ENCODE measurements at places on chromosomes 13 and 19. TPM values are rescaled to one million over a fixed set of nuclear protein-coding genes. Genes with fewer than 3 reads are reported as not detected.

DNA sequence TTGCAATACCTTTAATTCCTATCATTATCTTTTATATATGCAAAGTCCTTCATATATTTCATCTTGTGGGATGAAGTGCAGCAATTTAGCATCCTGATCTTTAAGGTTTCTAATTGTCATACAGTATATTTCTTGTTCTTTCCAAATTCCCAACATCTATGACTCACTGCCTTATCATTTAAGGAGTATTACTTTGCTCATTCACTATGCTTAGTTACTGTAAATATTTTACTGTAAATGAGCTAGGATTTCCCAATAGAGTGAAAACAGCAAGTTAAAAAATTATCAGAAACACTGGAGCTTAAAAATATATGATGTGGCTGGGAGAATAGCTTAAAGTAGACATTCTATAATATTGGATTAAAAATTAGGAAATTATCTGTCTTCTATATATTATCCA lies 69.9 kb downstream of the SLITRK6 start:
- DNase-seq = no peak

DNA sequence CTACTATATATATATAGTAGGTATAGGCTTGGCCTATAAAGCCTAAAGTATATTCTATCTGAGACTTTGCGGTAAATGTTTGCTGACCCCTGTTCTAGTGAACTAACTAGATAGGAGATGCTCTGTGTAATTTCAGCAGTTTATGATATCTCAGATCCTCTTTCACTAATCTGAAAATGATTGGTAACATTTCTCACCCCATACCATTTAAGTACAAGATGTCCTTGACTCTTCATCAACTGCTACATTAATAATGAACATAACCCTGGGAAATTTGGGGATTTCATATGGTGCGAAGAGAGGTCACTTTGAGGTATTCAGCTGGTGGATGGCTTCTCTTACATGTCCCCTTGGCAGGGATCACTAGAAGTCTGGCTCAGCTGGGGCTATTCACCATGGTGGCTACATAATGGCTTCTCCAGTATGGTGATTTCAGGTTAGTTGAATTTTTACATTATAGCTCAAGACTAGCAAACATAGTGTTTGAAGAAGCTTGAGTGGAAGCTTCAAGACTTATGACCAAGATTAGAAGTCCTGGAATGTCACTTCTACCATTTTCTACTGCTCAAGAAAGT lies 103.6 kb upstream of the MYCBP2 start:
- DNase-seq = no peak

GRCh38 chr13:56201834-56202233 lies 938.9 kb upstream of the PRR20A start:
- no peak for DNase-seq

DNA sequence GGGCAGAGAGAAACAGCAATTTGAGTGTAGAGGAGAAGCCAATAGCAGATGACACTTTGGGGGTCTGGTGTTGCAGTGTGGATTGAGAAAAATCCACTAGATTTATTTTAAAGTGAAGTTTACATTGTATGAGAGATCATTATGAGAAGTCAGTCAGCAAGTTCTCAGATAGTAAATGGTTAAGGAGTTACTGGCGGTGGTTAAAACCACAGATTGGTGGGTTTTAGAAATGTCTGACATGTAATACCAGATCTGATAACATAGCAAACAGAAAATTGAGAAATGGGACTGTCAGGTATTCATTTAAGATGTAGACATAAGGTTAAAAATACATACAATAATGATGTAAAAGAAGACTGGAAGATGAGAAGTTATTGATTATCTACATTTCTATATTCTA lies 7.2 kb downstream of the ABHD13 start:
- DNase-seq = no peak

DNA sequence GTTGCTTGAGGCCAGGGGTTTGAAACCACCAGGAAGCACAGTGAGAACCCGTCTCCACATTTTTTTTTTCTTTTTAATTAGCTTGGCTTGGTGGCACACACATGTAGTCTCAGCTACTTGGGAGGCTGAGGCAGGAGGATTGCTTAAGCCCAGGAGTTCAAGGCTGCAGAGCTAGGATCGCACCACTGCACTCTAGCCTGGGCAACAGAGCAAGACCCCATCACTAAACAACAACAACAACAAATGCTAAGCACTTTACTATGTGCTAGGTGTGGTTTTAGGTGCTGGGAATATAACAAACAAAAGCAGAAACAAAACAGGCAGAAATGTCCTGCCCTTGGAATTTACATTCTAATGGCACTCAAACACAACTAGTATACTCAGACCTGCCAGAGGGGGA lies 51.3 kb downstream of the RYR1 start:
- DNase-seq = no peak

GRCh38 chr13:22080832-22081231 lies 410.0 kb downstream of the FGF9 start:
- DNase-seq = no peak

DNA sequence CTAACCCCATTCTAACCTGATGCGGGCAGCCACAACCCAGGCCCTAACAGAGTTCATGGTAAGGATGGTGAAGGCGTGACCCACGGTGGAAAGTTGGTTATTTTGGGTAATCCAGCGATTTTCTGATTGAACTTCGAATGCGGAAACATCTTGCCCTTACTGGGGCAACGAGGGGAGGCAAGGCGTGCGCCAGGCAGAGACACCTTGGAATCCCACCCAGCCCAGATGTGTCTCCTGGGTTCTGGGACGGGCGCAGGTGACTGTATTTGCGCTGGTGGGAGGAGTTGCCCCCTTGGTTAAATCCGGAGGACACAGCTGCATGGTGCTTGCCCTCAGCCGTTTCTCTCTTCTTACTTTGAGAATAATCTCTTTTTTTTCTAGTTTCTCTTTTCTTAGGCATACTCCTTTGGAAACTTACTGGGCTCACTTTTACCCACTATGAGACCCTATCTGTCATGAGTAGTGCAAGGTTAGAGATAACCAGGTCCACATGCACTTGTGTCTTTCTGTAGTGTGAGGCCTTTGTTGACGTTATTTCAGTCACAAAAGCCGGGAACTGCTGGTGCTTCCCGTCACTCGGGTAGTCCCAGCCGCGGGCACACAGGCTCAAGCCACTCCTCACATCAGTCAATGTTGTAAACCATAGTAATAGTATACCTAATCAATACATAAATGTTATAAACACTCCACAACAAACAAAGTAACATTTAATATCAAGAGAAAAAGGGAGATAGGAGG lies 81.5 kb downstream of the ATP11A start:
- no peak for DNase-seq

SLITRK6 gene
- polyA plus RNA-seq = 0.34 TPM

SLITRK1 gene
- 0.08 TPM for polyA plus RNA-seq

CYP2S1 gene
- 1.6 TPM for polyA plus RNA-seq

CBY2 gene
- 34.3 TPM for polyA plus RNA-seq
